Kidney (tissue), 22 donors: ENCODE measurements at places on chromosomes 11 and 22. TPM values are rescaled to one million over a fixed set of nuclear protein-coding genes. Genes with fewer than 3 reads are reported as not detected.

DNA sequence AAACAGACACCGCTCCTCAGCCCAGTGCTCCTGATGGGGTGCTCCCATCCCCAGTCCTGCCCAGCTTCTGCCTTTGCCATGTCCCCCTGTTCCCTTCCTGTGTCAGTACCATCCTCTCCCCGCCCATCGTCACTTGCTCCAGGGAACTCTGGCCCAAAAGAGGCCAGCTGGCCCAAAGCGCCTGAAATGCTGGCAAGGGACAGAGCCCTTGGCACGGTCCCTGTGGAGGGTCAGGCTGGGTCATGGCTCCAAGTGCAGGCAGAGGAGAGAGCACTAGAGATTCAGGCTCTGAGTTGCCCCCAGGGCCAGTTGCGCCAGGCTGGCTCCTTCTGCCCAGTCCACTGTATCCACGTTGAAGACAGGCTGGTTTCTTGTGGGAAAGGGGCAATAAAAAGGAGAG lies 8.4 kb upstream of the HDHD5 start:
- no peak for DNase-seq

The GAL3ST1 gene
- total RNA-seq = 16.1 TPM

DNA sequence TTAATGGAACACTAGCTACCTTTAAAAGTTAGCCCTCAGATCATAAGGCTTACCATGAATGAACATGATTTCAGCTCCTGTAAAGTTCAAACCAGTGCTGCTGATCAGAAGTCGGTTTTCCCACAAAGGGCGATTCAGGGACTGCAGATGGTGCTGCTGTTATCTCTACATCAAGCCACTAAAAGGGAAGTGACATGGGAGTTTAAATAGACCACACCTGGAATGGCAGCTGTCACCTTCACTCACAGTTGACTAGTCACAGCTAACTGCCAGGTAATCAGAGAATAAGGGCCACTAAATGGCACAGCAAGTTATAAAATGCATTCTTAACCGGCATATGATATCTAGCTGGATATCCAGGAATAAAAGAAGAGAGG lies 581.1 kb upstream of the ARHGAP42 start:
- peak; percentile 5 for DNase-seq

DNA sequence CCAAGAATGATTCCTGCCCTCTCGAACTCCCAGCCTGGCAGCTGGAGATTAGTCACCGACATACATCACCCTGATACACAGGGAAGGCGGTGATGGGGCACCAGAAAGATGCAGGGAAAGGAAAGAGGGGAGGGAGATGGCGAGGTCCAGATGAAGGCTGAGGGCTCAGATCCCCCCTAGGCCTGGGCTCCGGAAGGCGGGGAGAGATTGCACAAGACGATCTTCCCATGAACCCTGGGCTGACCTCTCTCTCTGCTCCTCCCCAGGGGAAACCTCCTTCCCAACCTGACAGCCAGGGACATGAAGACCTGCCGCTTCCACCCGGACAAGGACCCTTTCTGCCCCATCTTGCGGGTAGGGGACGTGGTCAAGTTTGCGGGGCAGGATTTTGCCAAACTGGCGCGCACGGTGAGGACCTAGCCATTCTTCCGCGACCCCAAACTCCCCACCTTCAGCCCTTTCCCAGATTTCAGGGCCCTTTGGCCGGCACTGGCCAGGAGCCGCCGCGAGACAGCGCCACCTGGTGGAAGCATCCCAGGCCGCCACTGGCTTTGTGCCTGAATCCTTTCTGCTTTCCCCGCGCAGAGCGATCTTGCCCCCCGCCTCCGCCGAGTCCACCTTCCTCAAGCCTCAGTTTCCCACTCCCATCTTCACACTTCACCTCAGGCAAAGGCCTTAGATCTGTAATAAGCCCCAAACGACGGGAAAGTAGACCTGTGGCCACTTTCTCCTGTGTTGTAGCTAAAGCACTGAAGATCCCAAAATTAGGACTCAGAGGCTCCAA lies 11.5 kb downstream of the P2RX3 start:
- peak; percentile 82 for DNase-seq

DNA sequence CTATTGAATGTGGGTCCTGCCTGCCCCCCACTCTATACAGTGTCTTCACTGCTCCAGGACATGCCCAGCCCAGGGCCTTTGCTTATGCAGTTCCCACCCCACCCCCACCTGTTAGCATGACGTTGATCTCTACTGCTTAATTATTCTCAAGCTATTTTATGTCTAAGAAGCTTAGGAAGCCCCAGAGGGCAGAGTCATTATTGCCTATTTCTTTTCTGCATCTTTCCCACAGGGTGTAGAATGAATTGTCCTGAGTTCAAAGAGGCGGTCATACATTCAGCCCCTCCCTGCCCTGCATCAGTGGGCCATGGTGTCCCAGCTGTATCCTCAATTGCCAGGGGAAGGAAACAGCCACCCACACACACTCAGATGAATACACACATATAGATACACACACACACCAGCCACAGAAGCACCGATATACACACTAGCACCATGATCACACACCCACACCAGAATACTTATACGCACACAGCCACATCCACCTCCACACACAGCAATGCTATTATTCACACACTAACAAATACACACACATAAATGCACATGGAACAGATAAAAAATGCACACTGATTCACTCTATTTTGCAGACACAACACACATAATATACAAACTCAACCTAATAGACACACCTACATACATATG lies 1.5 kb downstream of the PDE2A start:
- DNase-seq = no peak

DNA sequence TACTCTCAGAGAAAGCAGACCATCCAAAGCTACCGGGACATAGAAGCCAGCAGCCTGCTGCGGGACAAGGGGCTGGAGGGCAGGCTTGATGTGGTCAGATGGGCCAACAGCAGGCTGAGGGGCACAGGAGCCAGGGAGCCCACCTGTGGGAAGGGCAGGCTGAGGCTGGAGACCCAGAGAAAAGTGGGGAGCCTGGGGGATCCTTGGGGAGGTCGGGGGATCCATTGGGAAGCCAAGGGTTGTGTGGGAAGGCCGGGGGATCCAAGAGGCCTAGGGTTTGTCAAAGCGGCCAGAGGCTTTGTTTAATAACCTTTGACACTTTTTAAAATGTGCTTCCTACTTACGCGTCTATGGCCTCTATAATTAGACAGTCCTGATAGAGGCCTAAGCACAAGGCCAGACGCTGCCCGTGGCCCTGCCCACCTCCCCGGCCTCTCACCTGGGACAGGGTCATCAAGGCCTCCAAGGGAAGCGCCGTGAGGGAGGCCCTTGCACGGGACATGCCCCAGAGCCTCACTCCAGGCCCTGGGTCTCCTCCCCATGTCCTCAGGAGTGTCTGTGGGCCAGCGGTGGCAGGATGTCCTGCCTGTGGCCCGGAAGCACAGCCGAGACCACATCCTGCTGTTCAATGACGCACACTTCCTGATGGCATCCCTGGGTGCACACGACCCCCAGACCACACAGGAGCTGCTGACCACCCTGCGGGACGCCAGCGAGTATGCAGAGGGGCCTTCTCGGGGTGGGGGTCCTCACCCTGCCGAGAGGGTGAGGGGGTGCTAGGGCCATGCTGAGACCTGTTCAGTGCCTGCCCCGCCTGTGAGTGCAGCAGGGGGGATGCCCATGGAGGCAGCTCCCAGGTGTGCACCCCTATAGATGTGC lies 8.6 kb upstream of the GTSE1 start:
- no peak for DNase-seq

DNA sequence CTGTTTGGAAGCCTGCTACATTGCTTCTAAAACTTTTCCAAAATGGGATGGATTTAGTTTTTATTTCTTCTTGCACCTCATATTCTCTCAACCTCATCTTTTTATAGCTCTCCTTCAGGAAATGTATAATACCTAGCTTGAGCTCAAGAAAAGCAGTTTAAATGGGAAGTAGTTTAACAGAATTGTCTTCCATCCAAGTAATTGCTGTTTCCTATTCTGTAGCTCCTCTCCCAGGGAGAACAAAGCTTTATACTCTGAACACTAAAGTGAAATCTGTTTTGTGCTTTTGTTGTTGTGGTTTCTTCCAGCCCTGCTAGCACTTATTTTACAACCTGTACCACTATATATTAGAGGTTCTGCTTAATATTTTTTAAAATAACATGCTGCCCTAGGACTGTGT lies 83.2 kb upstream of the HORMAD2 start:
- DNase-seq = no peak

The MAP6 gene
- 7.7 TPM for total RNA-seq

DNA sequence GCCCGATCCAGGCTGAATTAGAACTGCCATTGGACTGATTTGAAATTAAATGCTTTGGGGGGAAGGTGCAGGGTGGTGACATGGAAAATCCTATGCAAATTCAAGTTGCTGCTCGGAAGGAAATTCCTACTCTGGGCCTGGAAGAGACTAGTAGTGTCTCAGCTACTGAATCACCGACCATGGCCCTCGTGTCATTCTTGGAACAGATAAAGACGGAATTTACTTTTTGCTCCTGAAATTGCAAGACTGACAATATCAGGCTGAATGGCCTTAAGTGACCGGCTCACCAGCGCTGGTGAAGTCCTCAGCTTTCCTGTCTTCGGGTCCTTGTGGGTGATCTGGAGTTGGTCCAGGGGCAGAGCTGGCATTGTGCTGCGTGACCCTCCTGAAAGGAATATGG lies 6.1 kb downstream of the ASCC2 start:
- no peak for DNase-seq

DNA sequence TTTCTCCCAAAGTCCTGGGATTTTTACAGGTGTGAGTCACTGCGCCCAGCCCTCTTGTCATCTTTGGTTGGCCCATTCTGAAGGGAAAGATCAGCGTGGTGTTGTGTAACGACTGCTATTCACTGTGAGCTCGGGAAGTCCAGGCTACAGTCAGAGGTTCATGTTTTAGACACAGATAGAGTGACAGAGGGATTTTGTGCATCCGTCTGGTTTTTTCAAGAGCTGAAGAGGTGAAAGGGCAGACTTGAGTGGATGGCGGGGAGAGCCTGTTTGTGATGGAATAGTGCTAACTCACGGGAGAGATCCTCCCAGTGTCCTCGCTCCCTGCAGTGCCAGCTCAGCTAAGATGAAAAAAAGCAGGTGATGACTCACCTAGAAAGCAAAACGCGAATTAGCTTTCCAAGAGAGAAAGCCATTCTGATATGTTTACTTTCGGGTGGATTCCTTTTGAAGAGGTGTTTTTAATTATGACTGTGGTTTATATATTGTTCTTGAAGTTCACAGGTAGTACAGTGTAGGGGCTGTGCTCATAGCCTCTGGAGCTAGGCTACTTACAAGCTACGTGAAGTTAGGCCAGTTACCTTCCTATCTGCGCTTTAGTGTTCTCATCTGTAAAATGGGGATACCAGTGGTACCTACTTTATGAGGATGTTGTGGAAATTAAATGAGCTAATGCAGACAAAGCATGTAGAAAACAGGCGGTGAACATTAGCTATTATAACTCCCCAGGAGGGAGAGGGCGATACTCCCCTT lies 67.2 kb downstream of the C11orf91 start:
- DNase-seq = no peak

- no peak for DNase-seq
These were observed 37.1 kb downstream of the ZNF202 start for GRCh38 chr11:123704341-123704740.

DNA sequence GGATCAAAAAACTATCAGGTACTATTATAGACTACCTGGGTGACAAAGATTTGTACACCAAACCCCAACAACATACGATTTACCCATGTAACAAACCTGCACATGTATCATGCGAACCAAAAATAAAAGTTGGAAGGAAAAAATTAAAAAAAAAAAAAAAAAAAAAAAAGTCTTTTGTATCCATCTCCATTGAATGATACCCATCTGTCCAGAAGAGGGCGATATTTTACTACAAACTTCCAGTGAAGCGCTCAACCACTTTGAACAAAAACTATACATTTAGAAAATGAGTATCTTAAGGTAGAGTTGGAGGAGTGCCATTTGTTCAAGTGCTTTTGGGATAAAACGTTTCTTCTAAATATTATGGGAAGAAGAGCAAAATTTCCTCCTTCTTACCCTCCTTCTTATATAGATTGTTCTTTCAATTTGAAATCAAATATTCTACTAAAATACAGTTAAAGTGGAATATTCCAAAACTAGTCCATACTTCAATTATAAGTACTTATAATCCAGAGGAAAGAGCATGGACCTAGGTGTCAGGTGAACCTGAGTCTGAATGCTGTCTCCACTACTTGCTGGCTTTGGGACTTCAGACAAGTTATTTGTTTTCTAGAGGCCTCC lies 23.3 kb downstream of the ARL14EP start:
- DNase-seq = peak; percentile 77

GRCh38 chr11:88569342-88569741 lies 231.8 kb upstream of the CTSC start:
- DNase-seq = no peak

The NXPE2 gene
- total RNA-seq = 0.22 TPM

- no peak for DNase-seq
These were observed 18.3 kb upstream of the MICALL1 start for GRCh38 chr22:37887584-37888378.

DNA sequence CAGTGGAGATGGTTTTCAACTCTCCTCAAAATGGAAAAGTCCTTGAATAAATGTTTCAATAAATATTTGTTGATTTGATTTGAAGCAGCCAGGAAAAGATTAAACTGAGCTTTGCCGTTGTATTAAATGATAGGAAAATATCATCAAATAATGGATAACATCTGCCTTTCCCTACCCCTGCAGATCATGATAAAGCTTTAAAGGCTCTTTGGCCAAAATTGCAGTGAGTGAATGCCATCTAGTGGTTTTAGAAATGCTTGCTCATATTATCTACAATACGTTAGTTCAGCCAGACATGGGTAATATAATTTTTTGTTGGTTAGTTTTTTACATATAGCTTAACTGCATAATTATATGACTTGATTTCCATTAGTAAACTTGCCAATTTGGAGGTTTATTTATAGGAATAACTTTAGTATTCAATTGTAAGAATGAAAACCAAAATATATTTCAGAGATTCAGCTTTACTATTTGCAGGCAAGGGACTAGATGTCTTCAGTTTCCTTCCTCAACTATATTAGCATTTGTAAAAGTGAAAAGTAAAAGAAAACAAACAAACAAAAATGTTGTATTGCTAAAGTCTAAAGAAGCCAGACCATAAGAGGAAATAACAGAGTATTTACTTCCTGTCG lies 159.2 kb downstream of the MSANTD4 start:
- peak; percentile 72 for DNase-seq

- no peak for DNase-seq
These were observed 9.1 kb upstream of the OR8B8 start for GRCh38 chr11:124454552-124454951.

- DNase-seq = no peak
These were observed 788 bp downstream of the LIN7C start for GRCh38 chr11:27505781-27506180.

- DNase-seq = no peak
These were observed 36.7 kb upstream of the RIC3 start for GRCh38 chr11:8205566-8205965.

- no peak for DNase-seq
These were observed 48.2 kb downstream of the CADM1 start for GRCh38 chr11:115456019-115456418.

GRCh38 chr11:67310246-67311050 lies 7.1 kb downstream of the SSH3 start:
- no peak for DNase-seq

The TMEM86A gene
- total RNA-seq = 7.4 TPM

- DNase-seq = no peak
These were observed 17.9 kb upstream of the PDE3B start for GRCh38 chr11:14625586-14626205.

The POU2AF3 gene
- total RNA-seq = 4.3 TPM

The ROM1 gene
- 7.9 TPM for total RNA-seq

The ZFP91 gene
- 43.7 TPM for total RNA-seq

The MAJIN gene
- not detected for total RNA-seq

The IGLL1 gene
- not detected for total RNA-seq
